NCI-H1092 (cell line): ENCODE measurements at places on chromosomes 7 and 10.

GRCh38 chr10:4181621-4182049, 396.6 kb upstream of the KLF6 start:
- no peak for DNase-seq

GRCh38 chr7:12025246-12025645, 185.8 kb upstream of the TMEM106B start:
- no peak for DNase-seq

GRCh38 chr10:94200146-94200837, 162.4 kb downstream of the NOC3L start:
- no peak for DNase-seq

- no peak for DNase-seq
These were observed 113.5 kb downstream of the KLF6 start for GRCh38 chr10:3671386-3671955.

DNA sequence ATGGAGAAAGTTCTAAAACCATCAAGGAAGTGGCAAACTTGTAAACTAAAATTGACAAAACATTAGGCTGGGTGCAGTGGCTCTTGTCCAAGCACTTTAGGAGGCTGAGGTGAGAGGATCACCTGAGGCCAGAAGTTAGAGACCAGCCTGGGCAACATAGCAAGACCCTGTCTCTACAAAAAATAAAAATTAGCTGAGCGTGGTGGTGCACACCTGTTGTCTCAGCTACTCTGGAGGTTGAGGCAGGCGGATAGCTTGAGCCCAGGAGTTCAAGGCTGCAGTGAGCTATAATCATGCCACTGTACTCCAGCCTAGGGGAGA, 29.4 kb upstream of the HNRNPH3 start:
- no peak for DNase-seq

- no peak for DNase-seq
These were observed 280.4 kb downstream of the CELF2 start for GRCh38 chr10:11298116-11298515.

GRCh38 chr7:49613759-49614158, 159.7 kb upstream of the VWC2 start:
- DNase-seq: no peak
